ENCODE measurements at places on chromosomes 5 and 9.

- no peak for DNase-seq
Measured at GRCh38 chr5:148042881-148043280, 20.9 kb upstream of the SPINK5 start.

GRCh38 chr5:119072496-119072895 is 1.6 kb downstream of the DMXL1 start:
- DNase-seq = no peak

DNA sequence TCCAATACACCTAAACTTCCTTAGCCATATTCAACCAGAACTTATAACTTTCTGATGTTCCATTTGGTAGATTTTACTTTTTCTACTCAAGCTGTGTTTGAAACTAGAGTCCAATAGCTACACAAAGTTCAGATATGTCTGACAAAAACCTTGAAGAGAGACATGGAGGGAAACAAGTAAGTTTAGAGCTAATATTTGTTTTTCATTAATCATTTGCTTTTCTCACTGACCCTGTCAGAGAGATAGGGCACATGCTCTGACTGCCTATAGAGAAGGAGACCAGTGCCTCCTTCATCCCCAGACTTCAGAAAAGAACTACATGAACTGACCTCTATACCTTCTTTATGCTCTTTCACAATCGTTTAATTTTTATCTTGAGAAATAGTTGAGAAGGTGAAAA is 157.0 kb upstream of the PPP1R2B start:
- DNase-seq = no peak

DNA sequence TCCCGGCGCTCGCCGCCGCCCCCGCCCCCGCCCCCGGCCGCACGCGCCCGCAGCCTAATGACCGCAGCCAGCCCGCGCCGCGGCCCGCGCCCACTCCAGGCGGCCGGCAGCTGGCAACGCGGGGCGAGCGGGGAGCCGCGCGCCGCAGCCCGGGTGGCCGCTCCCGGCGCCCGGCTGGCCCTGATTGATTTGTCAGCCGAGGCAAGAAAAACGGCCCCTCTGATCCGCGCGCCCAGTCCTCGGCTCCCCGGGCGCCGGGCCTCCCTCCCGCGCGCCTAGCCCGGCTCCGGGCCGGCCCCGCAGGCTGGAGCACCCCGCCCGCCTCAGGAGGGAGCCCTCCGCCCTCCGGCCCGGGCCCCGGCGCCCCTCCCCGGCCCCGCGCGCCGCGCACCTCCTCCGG is 11.9 kb upstream of the LHX2 start:
- DNase-seq = no peak

DNA sequence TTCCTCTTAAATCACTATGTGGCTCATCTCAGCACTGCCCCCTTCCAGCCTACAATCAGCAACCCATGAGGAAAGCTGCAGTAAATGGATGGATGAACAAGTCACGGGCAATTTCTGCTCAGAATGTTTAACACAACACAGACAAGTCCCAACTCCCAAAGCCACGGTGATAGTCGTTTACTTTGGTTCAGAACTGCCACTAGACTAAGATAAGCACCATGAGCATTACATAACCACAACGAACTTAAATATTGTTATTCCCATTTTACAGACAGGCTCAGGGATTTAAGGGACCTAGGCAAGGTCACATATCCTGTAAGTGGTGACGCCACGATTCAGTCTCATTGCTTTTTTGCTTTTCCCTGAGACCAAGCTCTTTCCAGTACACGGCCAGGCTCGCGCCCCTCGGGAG is 2.0 kb upstream of the SMIM27 start:
- DNase-seq = no peak

- no peak for DNase-seq
Measured at GRCh38 chr5:100794218-100794617, 108.9 kb downstream of the ST8SIA4 start.

- no peak for DNase-seq
Measured at GRCh38 chr9:118962426-118962825, 406.8 kb downstream of the BRINP1 start.

- DNase-seq = no peak
Measured at GRCh38 chr9:86369810-86370209, 15.6 kb upstream of the TUT7 start.

GRCh38 chr5:57659886-57660285 is 177.3 kb upstream of the ACTBL2 start:
- DNase-seq = no peak

DNA sequence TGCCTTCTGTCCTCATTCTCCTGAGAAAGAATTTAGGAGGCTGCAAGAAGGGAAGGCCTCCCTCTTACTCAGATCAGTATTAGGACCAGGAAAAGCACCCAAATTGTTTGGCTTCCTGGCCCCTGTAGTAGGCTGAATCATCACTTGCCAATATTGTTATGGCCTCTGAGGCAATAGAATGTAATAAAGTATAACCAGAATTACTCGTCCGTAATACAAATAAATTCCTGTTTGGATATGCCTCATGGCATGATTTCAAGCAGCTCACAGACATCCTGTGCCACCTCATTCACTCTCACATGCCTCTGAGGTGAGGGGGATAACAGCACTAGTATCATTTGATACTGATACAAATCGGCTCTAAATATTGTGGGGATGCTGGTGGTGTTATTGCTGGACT is 427.3 kb downstream of the ISL1 start:
- no peak for DNase-seq

GRCh38 chr5:18048449-18048848 is 414.2 kb downstream of the TAF11L14 start:
- no peak for DNase-seq

DNA sequence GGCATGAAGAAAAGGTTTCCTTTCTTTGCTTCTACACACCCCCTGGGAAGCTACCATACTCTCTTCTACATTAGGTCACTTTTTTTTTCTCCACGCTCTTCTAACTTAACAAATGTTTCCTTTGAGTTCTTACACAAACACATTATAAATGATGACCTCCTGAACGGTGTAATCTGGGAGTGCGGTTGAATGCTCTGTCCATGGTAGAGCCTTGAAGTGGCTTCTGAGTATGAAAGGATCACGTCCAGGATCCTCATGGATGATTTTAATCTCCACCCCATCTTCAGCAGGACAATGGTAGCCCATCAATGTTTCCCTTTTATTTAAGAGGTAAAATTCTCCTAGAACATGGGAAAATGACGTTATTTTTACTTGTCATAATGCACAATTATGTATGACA is 587.3 kb downstream of the SEMA5A start:
- DNase-seq = no peak

DNA sequence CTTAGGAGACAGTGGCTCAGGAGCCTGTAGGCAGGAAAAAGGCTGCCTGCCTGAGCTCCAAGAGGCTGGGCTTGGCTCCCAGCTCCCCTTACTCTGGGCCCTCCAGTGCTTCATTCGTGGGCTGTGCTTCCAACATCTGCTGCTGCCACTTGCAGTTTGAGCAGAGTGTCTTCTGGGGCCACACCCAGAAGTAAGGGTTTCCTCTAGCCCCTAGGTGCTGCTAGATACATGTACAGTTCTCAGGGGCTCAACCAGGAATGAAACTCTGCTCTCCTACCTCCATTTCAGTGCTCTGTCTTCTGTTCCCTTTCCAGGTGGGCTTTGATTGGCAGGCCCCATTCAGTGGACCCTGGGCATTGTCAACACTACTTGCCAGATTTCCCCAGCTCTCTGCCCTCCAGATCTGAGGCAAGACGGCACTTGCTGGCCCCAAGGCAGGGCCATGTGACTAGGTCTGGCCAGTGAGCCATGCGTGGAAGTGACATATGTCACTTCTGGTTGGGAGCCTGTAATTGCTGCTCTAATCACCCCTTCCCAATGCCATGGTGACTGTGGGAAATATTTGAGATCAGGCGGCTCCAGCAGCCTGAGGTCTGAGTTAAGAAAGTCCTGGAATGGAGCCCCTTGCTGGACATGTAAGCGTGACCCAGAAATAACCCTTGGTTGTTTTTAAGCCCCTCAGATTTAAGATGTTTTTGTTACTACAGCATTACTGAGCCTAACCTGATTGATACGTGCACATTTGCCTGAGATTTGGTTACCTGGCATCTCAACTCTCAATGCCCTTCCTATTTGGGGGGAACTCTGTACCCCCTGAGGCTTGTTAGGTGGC is 9.4 kb upstream of the BOD1 start:
- no peak for DNase-seq

DNA sequence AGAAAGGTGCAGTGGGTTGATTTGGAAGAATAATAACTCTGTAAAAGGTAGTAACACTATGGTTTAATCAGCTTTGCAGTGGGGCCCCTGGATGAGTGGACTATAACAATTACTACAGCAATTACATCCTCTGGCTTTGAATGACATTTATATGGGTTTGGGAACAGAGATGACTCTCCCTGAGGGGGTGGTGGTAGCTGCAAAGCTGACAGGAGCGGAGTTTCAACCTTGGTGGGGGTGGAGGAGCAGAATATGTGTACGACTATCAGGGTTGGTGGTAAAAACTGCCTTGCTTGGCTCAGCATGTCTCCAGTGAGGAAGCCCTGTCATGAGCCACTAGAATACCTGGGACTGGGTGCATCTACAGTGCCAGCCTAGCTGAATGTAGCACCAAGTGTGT is 28.3 kb upstream of the NR3C1 start:
- DNase-seq = no peak

Measured in omental fat pad (tissue), 4 donors.